Activated CD4-positive, alpha-beta T cell treated with anti-CD3 and anti-CD28 coated beads, Interleukin-2, Interleukin-6, amounts not matched to agents 100 ng/mL and 50 ng/mL, durations not matched to agents 16 hours and 8 hours (primary cell): ENCODE measurements at places on chromosomes 16 and 17.

GRCh38 chr16:69244336-69244735 is 57.4 kb downstream of the SNTB2 start:
- no peak for DNase-seq

- no peak for DNase-seq
Measured at GRCh38 chr16:72985148-72985941, 62.6 kb downstream of the ZFHX3 start.

DNA sequence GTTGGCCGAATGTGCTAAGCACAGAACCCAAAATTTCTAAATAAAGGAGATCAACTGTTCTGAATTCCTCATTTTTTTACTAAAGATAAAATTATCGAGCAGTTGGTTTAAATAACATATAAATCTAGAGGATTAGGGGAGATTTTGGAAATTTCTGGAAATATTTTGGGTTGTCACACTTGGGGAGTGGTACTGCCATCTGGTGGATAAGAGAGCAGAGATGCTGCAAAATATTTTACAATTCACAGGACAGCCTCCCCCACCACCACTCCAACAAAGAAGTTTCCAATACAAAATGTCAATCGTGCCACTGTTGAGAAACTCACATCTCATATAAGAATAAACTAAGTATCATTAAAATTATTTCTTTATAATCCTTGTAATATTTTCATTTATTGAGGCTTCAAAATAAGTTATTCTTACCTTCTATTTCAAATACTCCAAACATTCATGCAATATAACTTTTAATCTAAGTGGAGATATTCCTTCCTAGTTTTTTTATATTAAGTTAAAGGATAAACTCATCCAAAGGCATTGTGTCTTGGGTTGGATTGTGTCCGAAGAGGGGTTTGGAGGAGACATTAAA is 17.0 kb upstream of the ABCA8 start:
- DNase-seq: no peak

DNA sequence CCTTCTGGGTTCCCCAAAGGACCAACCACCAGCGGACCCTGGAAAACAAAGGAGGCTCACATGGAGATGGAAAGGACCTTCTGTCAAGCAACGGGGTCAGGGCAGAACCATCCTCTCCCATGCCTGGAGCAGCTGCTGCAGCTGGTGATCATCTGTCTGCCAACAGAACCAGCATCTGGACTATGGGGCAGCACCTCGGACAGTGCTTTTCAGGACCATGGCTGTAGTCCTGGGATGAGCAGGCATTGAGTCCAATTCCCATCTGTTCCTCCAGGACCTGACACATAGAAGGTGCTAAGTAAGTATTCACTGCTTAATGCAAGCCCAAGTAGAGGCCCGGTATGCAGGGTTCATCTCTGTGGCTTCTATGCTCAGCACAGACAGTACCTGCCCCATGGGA is 304.7 kb downstream of the XYLT1 start:
- DNase-seq: no peak

DNA sequence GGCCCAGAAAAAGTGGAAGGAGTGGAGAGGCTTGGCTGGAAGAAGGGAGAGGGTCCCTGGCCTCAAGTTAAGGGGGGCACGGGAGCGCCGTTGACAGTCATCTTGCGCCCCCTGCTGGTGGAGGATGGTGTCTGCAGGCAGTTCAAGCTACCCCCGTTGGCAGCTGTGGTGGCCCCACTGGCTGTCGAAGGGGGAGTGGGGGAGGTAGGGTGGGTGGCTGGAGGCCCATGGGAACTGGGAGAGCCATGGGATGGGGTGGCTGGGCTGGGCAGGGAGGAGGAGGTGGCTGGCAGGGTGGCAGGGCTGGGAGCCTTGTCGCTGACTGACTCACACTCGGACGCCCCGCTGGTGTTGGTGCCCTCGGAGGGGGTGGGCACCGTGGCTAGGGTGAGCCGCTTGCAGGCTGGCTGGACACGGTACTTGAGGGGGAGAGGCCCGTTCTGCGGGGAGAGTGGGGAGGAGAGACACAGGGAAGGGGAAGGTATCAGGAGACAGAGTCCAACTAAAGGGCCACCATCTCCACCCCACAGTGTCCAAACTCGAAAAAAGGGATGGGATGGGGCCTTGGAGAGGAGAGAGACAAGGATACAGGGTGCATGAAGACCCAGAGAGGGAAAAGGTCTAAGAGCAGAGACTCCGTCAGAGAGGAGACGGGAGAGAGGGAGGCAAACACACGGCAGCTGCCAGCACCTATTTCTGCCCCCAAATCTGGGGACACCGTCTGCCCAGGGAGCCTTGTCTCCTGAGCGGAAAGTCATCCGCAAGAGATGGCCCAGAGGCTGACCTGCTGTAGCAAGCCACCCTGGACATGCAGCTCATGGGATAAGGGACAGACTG is 5.2 kb downstream of the CISD3 start:
- peak; percentile 77 for DNase-seq
